Fibroblast of skin of right quadriceps (primary cell): ENCODE measurements at places on chromosomes 16 and 17.

DNA sequence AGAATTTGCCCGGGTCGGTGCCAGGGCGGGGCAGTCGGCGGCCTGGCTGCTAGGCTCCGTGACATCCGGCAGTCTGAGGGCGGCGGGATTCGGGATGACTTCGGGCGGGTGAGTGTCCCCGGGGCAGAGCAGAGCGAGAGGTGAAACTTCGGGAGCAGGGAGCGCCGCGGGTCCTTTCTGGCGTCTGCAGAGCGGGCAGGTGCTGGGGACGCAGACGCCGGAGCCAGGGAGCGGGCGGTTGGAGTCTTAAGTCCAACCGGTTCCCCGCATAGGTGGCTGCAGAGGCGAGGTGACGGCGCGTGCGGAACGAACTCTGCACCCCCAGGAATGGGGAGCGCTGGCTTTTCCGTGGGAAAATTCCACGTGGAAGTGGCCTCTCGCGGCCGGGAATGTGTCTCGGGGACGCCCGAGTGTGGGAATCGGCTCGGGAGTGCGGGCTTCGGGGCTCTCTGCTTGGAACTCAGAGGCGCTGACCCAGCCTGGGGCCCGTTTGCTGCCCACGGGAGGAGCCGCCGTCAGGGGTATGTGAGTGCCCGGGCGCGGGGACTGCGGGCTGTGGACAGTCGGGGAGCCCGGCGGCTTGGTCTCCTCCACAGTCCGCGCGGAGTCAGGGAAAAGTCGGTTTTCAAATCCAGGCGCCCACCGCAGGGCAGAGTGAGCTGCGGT, at the start of gene B4GALNT2:
TSS of gene B4GALNT2 (plus strand) at position 71 of the 666 bp plus-strand sequence. CDS start at position 95, 24 bp downstream.
- no peak for DNase-seq

DNA sequence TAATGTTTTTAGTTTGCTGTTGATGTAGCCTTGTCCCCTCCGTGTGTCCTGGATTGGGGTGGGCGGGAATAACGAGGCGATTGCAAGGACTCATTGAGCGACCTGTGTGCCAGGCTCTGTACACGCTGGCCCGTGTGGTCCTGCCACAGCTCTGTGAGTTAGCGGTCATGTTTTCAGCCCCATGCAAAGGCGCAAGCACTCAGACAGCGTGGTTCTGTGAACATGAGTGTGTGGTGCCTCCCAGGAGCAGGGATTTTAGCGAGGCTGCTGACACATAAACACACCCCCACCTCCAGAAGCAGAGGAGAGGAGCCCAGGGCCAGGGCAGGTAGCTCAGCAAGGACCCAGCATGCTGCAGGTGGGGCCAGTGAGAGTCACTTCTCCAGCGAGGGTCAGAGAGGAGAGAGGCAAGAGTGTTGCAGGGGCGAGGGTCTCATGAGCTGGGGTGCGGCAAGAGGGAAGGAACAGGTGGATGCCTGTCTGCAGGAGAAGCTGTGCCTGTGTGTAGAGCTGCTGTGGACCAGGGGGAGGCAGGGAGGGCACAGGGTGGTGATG, 115.3 kb downstream of the OR1D5 start:
- no peak for DNase-seq

DNA sequence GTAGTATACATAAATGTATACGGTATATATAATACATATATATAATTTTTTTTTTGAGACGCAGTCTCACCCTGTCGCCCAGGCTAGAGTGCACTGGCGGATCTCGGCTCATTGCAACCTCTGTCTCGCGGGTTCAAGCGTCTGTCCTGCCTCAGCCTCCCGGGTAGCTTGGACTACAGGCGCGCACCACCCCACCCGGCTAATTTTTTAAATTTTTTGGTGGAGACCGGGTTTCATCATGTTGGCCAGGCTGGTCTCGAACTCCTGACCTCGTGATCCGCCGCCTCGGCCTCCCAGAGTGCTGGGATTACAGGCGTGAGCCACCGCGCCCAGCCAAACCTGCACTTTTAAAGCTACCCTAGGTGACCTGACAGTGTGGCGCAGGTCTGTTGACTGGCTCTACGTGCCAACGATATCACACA, 745 bp downstream of the PAM16 start:
- no peak for DNase-seq

- DNase-seq: no peak
These were observed 11.9 kb downstream of the FSCN2 start for GRCh38 chr17:81539961-81540675.

- no peak for DNase-seq
These were observed 2.0 kb downstream of the DNASE1L2 start for GRCh38 chr16:2238150-2238837.

DNA sequence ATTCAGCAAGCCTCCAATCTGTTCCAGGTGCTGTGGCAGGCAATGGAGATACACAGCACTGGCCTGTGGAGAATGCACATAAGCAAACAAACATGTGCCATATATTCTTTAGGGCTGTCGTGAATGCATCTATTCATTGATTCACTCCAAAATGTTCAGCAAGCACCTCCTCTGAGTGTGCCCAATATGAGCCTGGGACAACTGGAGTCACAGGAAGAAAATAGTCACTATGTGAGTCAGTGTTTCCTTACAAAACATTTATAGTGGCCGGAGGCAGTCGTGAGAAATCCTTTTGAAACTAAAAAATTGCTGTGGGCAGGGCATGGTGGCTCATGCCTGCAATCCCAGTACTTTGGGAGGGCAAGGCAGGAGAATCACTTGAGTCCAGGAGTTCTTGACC, 310.1 kb downstream of the CA10 start:
- no peak for DNase-seq

GRCh38 chr16:81174644-81175324, 63.7 kb upstream of the BCO1 start:
- peak; percentile 19 for DNase-seq

- no peak for DNase-seq
These were observed 1.0 kb downstream of the RHBDL3 start for GRCh38 chr17:32266389-32267301.

- DNase-seq: no peak
These were observed 10.0 kb upstream of the KLHL36 start for GRCh38 chr16:84638231-84638806.

DNA sequence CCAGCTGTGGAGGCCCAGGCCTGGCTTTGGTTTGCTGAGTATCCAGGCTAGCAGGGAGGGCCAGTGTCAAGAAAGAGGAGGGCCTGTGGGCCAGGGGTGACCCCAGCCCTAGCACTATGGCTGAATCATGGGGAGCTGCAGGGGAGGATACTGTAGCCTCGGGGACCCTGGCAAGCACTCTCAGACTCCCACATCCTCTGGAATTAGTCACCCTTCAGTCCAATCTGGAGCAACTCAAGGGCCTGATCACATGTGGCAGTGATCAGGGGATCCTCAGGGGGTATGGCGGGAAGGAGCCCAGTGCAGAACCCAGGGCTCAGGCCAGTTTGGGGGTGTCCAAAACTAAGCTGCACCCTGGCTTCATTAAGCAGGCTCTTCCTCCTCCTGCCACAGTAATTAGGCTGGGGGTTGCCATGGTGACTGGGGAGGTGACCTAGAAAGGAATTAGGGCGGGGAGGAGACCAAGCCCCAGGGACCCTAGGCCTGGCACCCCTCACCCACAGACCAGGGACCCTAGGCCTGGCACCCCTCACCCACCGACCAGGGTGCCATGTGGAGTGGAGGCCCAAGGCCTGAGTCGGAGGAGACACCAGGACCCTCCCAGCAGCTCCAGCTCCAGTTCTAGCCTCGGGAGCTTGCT, 5.8 kb downstream of the NLGN2 start:
- DNase-seq: peak; percentile 47

- DNase-seq: no peak
These were observed 541 bp downstream of the ZNF18 start for GRCh38 chr17:11996722-11997146.

DNA sequence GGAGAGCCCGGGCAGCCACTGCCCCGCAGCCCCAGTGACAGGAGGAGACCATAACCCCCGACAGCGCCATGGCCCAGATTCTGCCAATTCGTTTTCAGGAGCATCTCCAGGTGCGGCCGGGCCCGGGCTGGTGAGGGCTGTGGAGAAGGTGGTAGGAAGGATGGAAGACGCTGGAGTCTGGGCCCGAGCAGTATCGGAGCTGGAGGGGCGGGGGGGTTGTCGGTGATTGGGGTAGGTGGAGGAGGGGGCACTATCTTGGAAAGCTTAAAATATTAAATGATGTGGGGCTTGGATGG, 317 bp downstream of the CLTC start:
- DNase-seq: no peak

GRCh38 chr17:55098765-55099164, 130.2 kb downstream of the STXBP4 start:
- DNase-seq: no peak

GRCh38 chr16:89696670-89697128, 4.8 kb downstream of the SPATA2L start:
- DNase-seq: no peak

GRCh38 chr16:1300664-1301476, 8.6 kb upstream of the UBE2I start:
- peak; percentile 25 for DNase-seq

DNA sequence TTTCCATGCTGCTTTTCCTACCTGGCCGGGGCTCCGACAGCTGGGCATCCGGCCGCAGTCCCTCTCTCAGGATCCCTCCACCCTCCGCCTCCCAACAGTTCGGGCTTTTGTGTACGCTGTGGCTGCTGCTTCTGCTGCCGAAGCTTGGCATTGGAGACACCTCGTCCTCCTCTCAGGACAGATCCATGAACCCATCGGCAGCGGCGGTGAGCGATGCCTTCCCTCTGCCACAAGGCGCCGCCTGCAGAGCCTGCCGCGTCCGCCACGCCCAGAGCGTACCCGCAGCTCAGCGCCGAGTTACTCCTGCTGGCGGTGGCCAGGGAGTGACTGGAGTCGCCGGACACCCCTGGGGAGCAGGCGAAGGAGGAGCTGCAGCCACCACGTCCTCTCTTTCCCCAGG, 2032.8 kb downstream of the TP53TG3F start:
- DNase-seq: no peak

GRCh38 chr17:72657467-72658317, 434.8 kb downstream of the SLC39A11 start:
- no peak for DNase-seq

- DNase-seq: no peak
These were observed 4.2 kb downstream of the HID1 start for GRCh38 chr17:74968361-74968780.

GRCh38 chr17:82848022-82848592, 8.3 kb upstream of the ZNF750 start:
- peak; percentile 74 for DNase-seq

DNA sequence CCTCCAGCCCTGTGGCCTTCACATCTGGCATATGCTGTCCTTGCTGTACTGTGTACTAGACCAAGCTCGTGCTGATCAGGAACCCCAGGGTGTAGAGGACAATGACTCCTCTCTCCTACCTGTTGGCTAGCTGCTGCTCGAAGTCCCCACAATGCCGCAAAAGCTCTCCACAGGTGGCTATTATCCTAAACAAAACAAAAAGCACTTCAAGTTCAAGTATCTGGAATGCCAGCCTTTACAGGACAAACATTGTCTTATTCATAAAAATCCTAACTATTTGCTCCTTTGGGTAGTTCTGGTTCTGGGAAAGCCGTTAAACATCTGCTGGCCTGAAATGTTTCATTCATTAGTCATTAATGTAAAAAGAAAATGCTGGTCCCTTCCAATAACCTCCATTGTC, 42.8 kb downstream of the COG7 start:
- no peak for DNase-seq

- peak; percentile 19 for DNase-seq
These were observed 17.0 kb downstream of the N4BP1 start for GRCh38 chr16:48592839-48593429.

- no peak for DNase-seq
These were observed 142.3 kb downstream of the IRX5 start for GRCh38 chr16:55072976-55073375.

GRCh38 chr16:47715442-47716083, 254.4 kb downstream of the PHKB start:
- DNase-seq: no peak

DNA sequence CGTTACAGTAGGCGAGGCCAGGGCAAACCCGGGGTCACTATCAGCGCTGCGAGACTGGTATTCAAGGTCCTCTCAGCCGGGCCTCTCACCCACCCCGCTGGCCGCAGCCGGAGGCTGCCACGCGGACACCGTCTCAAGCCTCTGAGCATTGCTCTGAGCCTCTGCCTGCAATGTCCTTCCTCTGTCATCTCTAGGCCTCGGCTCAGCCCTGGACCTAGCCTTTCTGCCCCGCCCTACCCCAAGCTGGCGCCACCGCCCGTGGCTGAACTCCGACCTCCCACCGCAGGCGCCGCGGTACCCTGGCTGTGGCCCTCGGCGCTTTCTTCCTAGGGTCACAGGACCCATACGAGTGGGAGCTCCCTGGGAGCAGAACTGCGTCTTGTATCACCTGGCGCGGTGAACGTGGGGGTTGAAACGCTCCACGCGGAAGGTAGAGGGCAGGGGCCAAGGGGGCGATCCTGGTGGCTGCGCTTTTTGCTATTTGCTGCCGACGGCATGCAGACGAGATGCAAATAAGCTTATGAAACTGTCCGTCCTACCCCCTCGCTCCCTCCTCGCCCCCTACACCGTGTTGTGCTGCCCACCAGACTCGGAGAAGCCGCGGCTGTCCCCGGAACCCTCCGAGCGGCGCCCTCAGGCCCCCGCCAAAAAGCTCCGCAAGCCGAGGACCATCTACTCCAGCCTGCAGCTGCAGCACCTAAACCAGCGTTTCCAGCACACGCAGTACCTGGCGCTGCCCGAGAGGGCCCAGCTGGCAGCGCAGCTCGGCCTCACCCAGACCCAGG, 3.7 kb downstream of the DLX4 start:
- no peak for DNase-seq

DNA sequence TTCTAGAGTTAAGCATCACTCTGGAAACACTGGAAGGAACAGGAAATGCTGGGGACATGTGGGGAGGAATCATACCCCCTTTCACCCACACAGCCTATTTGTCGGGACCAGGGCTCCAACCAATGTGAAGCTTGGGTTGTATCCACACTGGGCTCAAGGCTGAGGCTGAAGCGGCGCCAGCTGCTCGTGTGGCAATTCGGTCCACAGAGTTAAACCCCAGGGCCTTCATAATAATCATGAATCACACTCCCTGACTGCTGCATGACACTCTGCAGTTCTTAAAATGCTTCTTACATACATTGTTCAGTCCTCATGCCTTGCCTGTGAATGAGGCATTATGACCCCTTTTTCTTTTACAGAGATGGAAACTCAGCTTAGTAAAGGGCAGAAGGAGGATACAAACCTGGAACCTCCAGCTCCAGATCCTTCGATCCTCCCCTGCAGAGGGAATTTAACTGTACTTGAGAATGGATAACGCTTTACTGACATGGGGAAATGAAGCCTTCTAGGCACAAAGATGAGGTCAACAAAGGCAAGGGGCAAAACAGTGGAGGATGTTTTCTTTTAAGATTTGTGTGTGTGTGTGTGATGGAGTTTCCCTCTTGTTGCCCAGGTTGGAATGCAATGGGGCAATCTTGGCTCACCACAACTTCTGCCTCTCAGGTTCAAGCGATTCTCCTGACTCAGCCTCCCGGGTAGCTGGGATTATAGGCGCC, 72.7 kb downstream of the SOX9 start:
- peak; percentile 38 for DNase-seq

GRCh38 chr17:50768346-50768761, 1.0 kb upstream of the ANKRD40CL start:
- DNase-seq: no peak
